ENCODE measurements at places on chromosomes 1 and 21.

GRCh38 chr1:116997066-116997465, 4.5 kb upstream of the CD101 start:
- DNase-seq: no peak

DNA sequence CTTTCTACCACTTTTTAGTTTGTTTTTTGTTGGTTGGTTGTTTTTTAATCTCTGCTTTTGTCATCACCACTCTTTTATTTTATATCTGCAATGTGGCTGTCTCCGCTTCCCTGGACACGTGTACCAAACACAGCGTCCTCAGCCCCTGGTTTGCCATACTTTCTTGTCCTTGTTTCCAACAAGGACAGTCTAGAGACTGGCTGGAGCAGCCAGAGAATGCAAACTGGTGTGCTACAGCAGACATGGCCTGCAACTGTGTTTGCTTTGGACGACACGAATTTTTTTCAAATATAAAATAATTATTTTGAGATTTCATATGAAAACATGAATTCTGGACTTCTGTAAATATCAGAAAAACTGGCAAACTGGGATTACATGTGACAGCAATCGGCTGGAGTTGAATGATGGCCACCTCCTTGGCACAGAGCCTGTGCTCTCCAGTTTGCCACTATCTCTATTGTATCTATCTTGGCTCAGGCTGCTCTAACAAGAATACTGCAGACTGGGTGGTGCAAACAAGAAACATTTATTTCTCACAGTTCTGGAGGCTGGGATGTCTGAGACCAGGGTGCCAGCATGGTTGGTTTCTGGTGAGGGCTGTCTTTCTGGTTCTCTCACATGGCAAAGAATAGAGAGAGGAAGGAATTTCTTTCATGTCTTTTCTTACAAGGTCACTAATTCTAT, 34.6 kb upstream of the POU2F1 start:
- DNase-seq: no peak

- DNase-seq: no peak
Observed at GRCh38 chr1:25515033-25515432, 28.4 kb upstream of the LDLRAP1 start.

- DNase-seq: no peak
Observed at GRCh38 chr1:77193951-77194350, 25.3 kb downstream of the PIGK start.

- peak; percentile 46 for DNase-seq
Observed at GRCh38 chr1:145849356-145850160, 4.1 kb downstream of the NUDT17 start.

DNA sequence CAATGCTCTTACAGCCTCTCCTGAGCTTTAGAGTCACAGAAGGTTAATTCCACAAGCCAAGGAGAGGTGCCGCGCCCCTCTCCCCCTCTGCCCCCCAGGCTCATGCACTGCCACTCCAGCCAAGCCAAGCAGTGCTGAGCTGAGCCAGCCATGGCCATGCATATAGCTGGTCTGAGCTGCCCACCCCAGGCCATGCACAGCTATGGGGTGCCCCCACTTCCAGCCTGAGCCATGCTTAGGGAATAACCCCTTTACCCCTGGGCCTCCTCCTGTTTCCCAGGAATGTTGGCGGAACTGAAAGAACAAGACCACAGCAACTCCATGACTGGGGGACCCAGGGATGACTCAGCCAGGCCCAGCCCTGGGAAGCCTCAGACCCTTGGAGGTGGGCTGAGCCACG, 34.0 kb upstream of the MAGOH start:
- DNase-seq: no peak

DNA sequence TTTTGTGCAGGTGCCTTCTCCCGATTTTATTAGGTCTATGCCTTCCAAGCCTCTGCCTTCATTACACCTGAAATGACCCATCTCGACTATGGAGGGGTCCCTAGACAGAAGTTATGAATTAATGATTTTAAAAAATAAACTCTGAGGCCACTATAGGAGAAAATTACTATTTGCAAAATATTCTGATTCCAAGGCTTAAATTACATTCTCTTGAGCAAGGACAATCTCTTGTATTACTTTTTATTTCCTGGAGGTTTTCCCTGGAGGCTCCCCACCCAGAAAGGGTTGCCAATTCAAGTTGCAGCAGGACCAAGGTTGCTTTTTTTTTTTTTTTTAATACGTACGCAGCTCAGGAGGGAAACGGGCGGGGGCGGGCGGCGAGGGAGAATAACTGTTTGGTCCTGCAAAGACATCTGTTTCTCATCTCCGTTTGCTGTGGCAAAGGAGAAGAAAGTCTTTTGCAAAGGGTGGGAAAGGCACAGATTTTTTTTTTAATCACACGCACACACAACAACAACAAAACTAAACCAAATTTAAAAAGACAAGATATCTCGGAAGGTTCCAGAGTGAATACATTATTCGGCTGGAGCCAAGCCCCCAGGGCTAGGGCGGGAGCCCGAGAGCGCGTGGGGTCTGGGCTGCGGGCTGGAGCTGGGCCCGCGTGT, 618 bp upstream of the SERTAD4 start:
- peak; percentile 81 for DNase-seq

- no peak for DNase-seq
Observed at GRCh38 chr1:152013664-152014237, 20.1 kb upstream of the S100A10 start.

- no peak for DNase-seq
Observed at GRCh38 chr21:31151156-31152045, 113.1 kb upstream of the KRTAP19-8 start.

DNA sequence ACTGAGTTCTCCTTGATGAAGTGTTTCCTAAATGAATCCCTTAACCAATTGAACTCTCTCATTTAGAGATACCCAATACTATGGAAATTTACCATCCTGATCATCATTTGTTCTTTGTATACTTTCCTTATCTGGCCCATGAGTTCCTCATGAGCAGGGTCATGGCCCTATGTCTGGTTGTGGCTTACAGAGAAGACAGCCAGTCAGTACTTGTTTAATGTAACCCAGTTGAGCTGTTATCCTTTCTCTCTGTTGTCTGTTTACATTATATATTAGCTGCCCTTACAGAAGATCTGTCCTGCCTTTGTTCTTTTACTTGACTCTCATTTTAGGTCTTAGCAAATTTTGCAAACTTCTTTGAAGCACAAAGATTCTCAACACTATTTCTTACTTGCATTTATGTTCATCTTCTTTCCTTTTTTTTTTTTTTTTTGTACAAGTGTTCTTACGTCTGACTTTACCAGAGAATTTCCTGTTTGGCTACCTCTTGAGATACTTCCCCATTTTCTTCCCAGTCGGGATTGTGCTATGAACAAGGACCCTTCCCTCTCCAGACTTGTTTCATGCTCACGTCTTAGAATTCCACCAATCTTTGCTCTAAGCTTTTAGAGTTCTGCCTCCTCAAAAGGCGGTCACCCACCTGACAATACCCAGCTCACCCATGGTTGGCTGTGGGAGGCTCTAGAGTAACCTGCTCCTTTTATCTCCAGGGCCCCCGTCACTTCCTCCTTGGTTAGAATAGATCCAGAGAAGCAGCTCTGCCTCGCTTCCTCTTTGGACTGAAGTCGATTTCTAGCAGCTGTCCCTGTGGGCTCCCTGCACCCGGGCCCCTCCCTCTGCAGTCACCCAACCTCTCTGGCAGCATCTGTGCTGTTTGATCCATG, 53.6 kb upstream of the RUNX1 start:
- DNase-seq: peak; percentile 39

DNA sequence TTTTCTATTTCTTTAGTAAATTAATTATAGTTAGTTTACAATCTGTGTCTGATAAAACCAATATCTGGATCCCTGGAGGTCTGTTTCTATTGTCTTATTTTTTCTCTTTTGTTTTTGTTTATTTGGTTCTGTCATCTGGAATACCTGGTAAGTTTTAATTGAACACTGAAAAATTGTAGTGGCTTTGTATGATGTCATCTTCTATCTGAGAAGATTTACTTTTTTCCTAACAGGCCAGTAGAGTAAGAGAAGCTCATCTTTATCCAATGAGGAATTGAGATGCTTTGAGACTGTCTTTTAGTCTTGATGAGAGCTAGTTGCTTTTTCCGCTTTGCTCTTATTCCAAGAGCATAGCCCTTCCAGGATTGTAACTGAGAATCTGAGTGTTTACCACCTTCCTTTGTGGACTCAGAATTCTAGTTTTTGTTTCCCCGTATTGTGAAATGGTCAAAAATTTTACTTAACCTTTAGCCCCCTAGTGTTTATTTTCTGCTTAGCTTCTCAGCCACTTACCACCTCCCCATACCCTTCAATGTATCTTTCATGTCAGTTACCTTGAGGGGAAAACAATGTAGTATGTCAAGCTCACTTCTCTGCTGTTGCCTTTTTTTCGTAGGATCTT, 25.0 kb downstream of the PTGFRN start:
- no peak for DNase-seq

GRCh38 chr1:199396456-199396855, 631.1 kb upstream of the NR5A2 start:
- DNase-seq: no peak

GRCh38 chr1:24406788-24407187, 6.8 kb downstream of the STPG1 start:
- DNase-seq: no peak
